HEK293T (cell line): ENCODE measurements at places on chromosomes 1 and 21.

GRCh38 chr1:23960291-23961020, 828 bp downstream of the PNRC2 start:
- DNase-seq = no peak

- no peak for DNase-seq
Observed at GRCh38 chr1:174958396-174958795, 41.4 kb upstream of the CACYBP start.

GRCh38 chr1:238439511-238439910, 548.8 kb upstream of the ZP4 start:
- no peak for DNase-seq

GRCh38 chr1:21205416-21205815, 28.7 kb upstream of the EIF4G3 start:
- DNase-seq = no peak

DNA sequence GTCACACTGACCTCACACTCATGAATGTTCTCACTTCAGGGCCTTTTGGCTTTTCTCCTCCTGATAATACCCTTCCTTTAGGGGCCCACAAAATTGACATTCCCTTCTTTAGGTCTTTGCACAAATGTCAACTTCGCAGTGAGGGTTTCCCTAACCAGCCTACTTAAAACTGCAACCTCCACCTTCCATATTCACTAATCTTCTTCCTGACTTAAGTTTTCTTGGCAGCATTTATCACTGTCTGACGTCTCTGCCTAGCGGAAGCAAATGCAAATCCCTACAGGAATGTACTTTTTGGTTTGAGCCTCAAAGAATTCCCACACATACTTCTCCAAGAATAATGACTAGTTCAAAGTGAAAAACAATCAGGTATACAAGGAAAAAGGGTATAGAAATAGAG, 32.8 kb downstream of the INTS7 start:
- DNase-seq = no peak

- DNase-seq = no peak
Observed at GRCh38 chr1:11943619-11944018, 9.1 kb downstream of the PLOD1 start.

- DNase-seq = no peak
Observed at GRCh38 chr1:227728892-227729143, 6.3 kb downstream of the JMJD4 start.

DNA sequence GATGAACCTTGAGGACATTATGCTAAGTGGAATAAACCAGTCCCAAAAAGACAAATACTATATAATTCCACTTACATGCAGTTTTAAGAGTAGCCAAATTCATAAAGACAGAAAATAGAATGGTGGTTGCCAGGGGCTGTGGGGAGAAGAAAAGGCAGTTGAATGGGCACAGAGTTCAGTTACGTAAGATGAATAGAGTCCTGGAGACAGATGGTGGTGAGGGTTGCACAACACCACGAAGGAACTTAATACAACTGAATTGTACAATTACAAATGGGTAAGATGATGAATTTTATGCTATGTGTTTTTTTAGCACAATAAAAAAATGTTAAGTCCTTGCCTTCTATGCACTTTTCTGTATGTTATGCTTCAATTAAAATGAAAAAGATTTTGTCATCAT, 66.6 kb downstream of the CD34 start:
- no peak for DNase-seq

DNA sequence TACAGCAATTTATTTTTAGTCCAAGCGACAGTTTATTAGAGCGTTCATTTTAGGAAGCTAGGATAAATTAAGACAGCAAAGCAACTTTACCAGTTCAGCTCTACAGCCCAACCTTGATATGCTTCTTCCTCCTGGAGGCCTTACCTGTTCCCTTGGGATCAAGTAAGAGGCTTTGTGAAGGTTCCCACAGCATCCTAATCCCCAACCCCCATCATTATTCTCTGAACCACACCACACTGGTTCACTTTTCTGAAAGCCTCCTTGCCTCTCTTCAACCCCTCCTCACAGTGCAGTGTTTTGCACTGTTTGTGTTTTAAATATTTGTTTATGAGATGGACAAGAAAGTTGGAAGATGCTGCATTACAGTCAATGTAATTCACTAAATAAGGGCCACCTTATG, 126.3 kb upstream of the CXADR start:
- no peak for DNase-seq

DNA sequence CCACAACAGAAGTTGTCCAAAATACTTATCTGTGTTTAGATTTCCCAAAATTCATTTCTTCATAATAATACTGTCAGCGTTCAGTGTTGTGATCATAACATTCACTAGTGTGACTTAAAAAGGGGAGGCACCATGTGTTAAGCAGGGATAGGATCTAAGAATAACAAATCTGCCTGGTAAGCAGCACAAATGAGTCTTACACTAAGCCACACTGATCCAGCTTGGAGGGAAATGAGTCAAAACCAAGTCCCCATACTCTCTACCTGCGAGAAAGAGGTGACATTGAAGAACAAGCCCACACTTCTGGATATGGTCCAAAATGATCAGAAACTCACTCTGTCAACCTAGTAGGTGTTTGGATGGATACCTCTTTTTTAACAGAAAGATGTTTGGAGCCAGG, 145.5 kb downstream of the CRB1 start:
- no peak for DNase-seq

- DNase-seq = no peak
Observed at GRCh38 chr21:44749759-44750674, 38.6 kb upstream of the TSPEAR start.

DNA sequence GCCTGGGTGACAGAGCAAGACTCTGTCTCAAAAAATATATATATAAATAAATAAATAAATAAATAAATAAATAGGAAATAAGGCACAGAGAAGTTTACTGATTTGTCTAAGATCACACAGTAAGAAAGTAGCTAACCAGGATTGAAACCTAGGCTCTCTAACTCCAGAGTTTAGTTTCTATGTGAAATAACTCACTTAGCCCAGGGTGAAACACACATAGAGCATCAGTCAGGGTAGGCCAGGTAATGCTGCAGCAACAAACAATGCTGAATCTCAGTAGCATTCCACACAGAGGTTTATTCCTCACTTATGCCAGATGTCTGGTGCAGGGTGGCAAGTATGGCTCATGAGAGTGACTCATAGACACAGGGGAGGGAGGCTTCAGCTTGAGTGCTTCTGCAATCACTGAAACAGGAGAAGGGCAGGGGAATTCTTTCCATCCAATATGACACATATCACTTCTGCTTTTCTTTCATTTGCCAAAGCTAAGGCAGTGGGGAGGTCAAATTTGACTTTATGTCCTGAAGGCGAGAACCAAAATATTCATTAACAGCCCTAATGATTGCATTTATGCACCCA, 37.1 kb upstream of the KANK4 start:
- peak; percentile 56 for DNase-seq

- DNase-seq = no peak
Observed at GRCh38 chr1:92228401-92228800, 10.7 kb downstream of the C1orf146 start.

DNA sequence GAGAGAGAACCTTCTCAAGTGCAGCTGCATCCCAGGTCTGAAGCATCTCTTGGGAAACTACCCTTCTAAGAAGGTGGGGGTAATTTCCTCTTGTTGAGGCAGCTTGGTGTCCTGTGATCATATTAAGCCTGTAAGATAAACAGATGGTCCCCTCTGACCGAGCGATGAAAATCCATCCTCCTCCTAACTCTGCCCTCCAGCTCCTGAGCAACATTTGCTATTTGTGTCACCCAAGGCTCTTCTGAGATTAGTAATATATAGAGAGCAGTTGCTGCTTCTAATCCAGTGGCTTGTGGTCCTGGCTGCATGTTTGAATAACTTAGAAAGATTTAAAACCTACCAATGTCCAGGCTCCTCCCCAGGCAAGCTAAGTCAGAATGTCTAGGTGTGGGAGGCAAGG, 123.7 kb downstream of the DISC1 start:
- no peak for DNase-seq

GRCh38 chr1:15350551-15351200, 59.0 kb upstream of the EFHD2 start:
- DNase-seq = no peak

DNA sequence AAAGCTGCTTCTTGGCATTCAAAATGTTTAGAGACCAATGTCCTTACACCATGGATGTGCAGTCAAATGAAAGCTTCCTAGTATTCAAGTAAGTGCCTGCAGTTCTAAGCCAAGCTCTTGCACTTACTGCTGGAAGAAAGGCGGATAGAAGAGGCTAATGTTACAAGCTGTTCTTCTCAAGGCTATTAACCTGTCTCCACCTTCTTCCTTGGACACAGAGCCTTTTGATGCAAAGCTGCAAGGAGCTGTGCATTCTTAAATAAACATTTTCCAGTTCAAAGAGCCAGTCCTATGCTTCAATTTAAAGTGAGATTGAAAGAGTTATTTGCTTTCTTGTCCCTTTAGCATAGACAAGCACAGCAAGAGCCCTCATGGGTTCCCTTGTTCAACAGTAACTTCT, 167.9 kb upstream of the RUNX1 start:
- DNase-seq = no peak

DNA sequence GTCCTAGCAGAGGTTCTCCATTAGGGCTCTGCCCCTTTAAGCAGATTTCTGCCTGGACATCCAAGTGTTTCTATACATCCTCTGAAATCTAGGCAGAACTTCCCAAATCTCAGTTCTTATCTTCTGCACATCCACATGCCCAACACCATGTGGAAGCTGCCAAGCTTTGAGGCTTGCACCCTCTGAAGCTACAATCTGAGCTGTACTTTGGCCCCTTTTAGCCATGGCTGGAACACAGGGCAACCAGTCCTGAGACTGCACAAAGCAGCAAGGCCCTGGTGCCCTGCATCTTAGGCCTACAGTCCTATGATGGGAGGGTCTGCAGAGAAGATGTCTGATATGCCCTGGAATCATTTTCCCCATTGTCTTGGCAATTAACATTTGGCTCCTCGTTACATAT, 8.0 kb downstream of the HAO2 start:
- no peak for DNase-seq

- no peak for DNase-seq
Observed at GRCh38 chr1:206094024-206094423, 23.2 kb downstream of the AVPR1B start.

DNA sequence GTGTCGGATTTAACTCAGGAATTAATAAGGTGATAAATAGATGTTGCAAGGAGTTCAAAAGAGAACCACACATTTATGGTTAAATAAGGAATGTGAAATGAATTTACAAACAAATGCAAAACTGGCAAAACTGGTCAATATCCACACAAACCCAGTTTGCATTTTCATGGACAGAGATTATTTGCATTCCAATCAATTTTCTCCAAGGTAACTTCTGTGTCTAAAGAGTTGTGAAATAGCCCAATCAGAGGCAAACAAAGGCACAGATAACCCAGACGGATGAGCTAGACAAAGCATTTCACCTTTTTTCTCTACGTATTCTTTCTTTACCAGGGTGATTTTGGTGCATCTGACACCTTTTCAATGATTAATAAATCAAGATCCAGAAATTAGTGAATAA, 63.9 kb downstream of the MAP3K7CL start:
- DNase-seq = no peak

DNA sequence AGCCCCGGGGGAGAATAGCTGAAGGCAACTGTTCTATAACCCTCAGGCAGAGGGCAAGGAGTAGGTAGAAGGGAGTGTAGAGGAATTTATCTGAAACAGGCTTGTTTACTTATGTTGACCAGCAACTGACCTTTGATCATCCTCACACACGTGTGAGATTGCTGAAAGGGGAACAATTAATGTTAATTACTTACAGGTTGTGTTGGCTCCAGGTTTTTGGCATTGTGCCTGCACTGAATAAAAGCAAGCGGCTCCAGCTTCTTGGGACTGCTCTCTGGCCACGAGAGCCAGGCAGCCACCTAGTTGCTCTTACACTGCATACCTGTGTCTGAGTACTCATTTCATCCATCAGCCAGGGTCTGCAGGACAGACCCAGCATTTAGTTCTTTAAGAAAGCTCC, 41.3 kb upstream of the ARHGEF10L start:
- DNase-seq = no peak

- no peak for DNase-seq
Observed at GRCh38 chr1:155971910-155972809, 6.2 kb downstream of the ARHGEF2 start.

DNA sequence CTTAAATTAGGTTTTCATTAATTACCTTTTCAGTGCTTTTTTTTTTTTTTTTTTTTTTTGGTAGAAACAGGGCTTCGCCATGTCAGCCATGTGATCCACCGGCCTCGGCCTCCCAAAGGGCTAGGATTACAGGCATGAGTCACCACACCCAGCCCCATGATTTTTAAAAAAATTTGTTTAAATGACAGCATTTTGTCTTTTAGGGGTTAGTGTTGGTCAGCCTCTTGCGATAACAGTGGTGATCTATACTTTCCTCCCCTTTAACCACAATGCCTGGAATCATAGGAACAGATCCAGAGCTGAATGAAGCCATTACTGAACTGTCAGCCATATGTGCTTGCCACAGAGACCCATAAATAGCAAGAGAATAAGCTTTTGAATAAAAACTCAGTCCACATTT, 73.9 kb downstream of the CACHD1 start:
- DNase-seq = no peak

- DNase-seq = no peak
Observed at GRCh38 chr1:239436286-239436685, 49.9 kb downstream of the CHRM3 start.

DNA sequence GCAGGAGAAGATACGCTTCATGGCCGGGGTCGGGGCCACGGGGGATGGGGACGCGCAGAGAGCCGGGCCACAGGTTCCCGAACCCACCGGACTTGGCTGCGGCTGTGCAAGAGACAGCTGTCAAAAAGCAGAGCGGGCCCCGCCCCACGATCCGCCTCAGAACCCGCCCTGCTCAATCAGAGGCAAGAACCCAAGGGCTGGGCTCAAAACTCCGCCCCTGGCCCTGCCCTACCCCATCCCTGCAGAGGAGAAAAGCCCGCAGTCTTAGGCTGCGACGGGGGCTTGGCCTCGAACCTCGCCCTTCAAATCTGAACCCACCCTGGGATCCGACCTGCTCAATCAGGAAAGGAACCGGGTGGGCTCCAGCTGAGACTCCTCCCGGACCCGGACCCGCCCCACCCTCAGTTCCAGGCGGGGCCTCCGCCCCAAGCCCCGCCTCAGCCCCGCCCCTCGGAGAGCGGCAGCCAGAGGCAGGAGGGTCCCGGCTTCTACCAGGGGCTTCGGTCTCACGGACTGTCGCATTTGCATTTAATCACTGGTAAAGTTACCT, at the start of gene ANKRD35:
ANKRD35 (minus strand) TSS at position 129 of the 550 bp plus-strand sequence; CDS start at position 21, 108 bp downstream.
- DNase-seq = peak; percentile 95

DNA sequence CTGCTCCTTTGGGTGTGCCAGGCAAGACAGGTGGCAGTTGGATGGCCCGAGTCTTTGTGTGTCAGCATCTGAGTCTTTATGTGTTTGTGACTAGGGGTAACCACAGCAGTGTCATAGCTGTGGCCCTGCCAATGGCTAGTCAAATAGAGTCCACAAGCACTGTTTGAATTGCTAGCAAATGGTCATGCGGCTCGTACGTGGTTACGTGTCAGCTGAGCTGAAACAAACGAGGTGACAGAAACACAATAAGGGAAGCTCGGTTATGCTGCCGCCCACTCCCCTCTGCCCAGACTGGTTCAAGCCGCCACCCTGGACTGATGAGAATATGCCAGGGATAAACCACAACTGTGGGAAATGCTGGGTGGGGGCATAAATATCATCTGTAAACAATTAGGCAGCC, 174.3 kb upstream of the LMO4 start:
- DNase-seq = no peak

GRCh38 chr1:244353551-244354091, 98.1 kb downstream of the ADSS2 start:
- DNase-seq = peak; percentile 50
